Hematopoietic multipotent progenitor cell treated with erythropoietin and hydrocortisone succinate and interleukin-3 and kit ligand, for 4 days (in vitro differentiated cells): ENCODE measurements at places on chromosomes 1 and 21.

- DNase-seq = no peak
Observed at GRCh38 chr1:209791920-209792319, 7.6 kb upstream of the C1orf74 start.

GRCh38 chr1:22096036-22096435, 43.5 kb downstream of the CDC42 start:
- DNase-seq = no peak

DNA sequence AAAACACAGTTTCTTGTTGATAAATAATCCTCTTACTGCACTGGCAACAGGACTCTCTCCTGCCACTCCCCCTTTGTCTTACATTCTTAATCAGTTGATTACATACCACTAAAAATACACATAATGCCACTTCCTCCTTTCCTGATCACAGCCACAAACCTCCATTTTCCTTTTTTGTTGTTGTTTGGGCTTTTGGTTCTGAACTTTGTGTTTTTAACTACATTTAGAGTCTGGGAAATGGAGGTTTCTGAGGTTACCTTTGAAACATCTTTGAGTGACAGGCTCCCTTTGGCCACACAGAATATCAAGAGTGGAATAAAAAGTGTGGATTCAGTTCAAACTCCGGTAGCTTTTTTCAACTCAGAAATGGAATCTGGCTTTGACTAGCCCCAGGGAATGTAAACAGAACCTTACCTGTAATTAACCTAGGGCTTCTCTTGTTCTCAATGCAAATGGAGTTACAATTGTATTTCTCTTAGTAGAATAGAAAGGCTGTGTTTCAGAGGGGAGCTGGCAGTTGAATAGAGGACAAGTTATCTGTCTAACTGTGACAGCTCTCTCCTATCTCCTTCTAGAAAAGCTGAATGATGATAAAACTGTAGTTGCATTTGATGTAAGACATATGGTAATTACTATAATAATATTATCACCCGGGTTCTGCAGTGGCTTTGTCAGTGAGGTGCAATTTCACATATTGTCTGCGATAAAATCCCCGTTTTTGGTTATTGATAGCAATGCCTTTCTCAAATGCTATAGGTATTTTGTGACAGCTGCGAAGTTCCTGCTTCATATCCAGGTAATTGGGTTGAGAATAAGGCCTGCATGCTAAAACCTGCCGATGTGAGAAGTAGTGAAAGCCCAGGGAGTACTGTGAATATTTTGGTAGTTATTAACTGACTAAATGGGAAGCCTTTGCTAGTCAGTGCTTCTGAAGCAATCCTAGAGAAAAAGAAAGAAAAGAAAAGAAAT, 66.9 kb downstream of the ST6GALNAC5 start:
- peak; percentile 44 for DNase-seq

DNA sequence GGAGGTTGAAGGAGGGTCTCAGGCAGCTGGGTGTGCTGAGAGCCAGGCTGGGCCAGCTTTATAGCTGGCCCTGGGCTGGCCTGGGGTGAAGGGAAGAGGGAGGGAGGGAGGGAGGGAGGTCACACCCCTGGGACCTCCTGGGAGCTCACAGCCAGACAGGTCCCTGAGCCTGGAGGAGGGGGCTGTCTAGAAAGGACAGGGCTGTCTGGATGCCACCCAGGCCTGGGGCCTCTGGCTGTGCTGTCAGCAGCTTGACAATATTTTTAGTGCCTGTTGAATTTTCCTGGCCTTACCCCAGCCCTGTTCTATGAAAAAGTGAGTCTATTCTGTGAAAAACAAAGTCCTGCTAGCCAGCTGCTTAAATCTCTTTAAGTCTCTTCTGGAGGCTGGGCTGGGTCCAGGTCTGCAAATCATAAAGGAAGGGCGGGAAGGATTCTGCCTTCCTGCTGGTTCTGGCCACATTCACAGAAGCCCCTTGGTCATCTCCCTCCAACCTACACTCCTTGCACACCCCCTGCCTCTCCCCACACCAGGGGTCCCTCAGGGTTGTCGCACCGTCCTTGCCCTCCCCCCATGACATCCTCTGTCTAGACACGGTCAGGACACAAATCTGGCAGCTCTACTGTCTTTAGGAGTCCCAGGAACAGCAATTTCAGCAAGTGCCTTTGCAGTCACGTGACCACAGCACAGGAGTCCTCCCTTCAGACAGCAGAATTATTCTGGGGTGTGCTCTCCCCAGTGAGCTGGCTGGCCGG, at the start of gene LEFTY2:
LEFTY2 (minus strand) TSS at position 34 of the 755 bp plus-strand sequence. CDS start 80 bp downstream, outside the sequence.
- DNase-seq = no peak

- DNase-seq = no peak
Observed at GRCh38 chr1:57309630-57310029, 114.2 kb downstream of the DAB1 start.

DNA sequence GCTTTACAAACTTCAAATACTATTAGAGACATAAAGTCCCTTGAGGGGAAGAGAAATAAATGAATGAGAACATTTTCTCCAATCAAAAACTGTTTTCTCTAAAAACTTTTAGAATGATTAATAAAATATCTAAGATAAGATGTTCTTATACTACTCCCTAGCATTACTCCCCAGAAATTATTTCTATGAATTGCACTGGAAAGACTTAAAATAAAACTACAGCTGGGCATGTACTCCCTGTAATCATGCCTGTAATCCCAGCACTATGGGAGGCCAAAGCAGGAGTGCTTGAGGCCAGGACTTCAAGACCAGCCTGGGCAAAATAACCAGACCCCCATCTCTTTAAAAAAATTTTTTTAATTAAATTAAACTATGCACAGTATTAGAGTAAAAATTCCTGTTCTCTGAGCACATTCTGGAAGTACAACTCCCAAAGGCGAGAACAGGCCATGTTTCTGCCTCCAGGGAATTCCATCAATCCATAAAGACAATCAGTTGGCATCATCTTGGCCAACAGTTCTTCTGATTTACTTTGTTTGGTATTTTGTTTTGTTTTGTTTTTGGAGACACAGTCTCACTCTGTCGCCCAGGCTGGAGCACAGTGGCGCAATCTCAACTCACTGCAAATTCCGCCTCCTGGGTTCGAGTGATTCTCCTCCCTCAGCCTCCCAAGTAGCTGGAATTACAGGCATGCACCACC, 77.9 kb downstream of the TGFBR3 start:
- no peak for DNase-seq

- no peak for DNase-seq
Observed at GRCh38 chr1:232443372-232443771, 186.6 kb downstream of the SIPA1L2 start.

- DNase-seq = no peak
Observed at GRCh38 chr1:175968486-175969172, 225.2 kb upstream of the TNR start.

DNA sequence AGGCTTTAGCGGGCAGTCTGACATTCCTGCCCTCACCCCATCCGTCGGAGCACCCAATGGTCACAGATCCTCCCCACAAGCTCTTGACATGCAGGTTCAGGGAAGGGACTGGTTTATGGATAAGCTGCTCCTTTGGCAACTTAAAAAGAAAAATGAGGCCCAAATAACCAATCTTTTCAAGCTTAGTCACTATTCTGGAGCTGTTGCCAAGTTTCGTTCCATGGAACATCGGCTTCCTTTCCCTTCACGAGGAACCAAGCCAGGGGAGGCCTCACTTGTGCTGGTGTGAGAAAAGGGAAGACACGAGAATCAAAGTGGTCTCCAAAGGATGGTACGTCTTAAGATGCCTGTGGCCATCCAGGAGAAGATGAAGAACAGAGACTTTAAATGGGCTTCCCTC, 46.1 kb upstream of the LPAR3 start:
- DNase-seq = no peak

DNA sequence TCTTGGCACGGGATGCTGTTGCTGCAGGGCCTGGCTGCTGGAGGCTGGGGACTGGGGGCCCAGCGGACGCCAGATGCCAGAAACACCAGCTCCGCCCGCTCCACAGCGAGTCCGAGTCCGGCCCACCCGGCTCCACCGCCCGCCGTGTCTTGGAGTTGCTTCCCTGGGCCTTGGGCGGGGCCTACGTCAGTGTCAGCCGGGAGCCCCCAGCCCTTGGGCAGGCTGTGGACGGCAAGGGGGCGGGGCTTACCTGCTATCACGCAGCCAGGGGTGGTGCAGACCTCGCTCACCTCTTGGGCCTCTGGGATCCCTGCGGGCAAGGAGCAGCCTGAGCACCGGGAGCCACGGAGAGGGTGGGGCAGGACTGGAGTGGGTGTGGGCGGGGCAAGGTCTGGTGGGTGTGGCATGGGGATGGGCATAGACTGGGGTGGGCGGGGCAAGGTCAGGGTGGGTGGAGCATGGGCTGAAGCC, 21.8 kb downstream of the MMEL1 start:
- peak; percentile 55 for DNase-seq

GRCh38 chr1:185568155-185569123, 165.8 kb upstream of the HMCN1 start:
- peak; percentile 77 for DNase-seq

GRCh38 chr21:37074546-37074945, 1.5 kb downstream of the TTC3 start:
- no peak for DNase-seq

DNA sequence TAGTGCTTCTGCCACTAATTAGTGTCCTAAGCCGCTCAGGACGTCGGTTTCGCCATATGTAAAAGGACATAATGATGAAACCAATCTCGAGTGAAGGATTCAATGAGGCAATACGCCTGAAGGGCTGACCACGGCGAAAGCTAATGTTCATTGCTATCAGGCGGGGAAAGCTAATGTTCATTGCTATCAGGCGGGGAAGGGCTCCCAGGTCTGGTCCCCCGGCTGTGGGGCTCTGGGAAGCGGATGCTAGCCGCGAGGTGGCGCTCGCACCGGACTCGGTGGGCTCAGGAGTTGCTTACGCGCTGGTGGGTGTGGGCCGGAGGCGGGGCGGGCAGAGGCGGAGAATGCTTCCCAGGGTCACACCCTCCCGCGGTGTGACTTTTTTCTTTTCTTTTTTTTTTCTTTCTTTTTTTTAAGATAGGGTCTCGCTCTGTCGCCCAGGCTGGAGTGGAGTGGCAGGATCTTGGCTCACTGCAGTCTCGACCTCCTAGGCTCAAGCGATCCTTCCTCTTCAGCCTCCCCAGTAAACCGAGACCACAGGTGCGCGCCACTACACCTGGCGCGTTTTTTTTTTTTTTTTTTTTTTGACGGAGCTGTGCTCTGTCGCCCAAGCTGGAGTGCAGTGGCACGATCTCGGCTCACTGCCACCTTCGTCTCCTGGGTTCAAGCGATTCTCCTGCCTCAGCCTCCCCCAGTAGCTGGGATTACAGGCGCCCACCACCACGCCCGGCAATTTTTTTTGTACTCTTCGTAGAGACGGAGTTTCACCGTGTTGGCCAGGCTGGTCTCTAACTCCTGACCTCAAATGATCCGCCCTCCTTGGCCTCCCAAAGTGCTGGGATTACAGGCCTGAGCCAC, 1.1 kb upstream of the PEAR1 start:
- DNase-seq = peak; percentile 97

DNA sequence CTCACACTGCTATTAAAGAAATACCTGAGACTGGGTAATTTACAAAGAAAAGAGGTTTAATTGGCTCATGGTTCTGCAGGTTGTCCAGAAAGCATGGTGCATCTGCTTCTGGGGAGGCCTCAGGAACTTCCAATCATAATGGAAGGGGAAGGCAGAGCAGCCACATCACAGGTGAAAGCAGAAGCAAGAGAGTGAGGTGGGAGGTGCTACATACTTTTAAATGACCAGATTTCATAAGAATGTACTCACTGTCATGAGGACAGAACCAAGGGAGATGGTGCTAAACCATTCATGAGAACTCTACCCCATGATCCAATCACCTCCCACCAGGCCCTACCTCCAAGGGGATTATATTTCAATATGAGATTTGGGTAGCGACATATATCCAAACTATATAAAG, 55.7 kb downstream of the MRPL39 start:
- DNase-seq = no peak

DNA sequence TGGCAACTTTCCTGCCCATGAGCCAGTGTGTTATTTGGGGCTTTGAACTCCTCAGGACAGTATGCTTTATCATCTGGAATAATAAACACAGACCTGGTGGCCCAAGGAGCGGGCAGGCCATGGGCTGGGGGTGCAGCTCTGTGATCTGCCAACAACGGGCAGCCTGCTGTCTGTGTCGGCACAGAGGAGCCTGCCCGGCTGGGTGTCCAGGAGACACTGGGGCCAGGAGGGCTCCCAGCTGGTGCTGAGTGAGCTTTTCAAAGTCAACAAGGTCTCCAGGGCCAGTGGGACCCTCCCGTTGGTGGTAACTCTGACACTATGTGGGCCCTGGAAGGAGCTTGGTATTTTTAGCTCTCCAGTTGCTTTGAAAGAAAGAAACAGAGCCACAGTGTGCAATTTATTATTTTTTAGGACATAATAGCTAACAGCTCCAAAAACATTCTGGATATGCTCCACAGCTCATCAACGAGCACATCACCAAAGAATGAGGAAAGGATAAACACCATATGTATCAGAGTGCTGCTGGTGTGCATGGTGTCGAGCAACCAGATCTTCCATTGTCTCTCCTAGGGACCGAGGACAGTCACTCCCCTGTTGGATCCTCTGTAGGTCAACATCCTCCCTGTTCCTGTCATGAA, 488.7 kb upstream of the USP24 start:
- DNase-seq = no peak

- DNase-seq = no peak
Observed at GRCh38 chr1:245043611-245043940, 111.2 kb upstream of the KIF26B start.

GRCh38 chr1:205913451-205914154, 29.7 kb downstream of the SLC26A9 start:
- no peak for DNase-seq

- DNase-seq = no peak
Observed at GRCh38 chr1:170931650-170932049, 3.7 kb upstream of the MROH9 start.

DNA sequence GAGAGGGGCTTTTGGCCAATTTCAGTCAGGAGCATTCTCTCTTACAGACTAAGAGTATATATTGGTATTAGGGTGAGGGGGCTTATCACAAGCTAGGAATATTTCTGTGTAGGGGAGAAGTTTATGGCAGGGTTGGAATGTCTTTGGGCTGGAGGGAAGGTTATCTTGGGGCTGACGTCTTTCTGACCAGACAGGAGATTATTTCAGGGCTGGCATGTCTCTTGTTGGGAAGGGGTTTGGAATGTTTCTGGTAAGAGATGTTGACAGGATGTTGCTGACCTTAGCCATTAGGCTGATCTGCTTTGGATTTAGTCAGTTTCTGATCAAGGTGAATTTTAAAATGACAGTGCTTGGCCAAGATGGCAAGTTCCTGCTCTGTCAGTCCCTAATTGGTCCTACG, 17.8 kb upstream of the HSD3B1 start:
- no peak for DNase-seq

GRCh38 chr1:234585330-234586055, 24.5 kb downstream of the IRF2BP2 start:
- DNase-seq = no peak

GRCh38 chr1:48079096-48079495, 81.9 kb upstream of the TRABD2B start:
- DNase-seq = no peak

GRCh38 chr1:110677526-110677925, 2.8 kb upstream of the KCNA3 start:
- no peak for DNase-seq

DNA sequence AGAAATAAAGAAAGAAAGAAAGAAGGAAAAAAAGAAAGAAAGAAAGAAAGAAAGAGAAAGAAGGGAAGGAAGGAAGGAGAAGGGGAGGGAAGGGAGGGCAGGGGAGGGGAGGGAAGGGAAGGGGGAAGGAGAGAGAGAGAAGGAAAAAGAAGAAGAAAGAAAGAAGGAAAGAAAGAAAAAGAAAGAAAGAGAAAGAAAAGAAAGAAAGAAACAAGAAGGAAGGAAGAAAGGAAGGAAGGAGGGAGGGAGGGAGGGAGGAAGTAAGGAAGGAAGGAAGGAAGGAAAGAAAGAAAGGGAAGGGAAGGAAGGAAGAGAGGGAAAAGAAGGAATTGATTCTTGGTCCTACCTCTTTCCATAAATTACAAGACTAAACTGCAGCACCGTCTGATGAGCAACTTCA, 186.1 kb downstream of the URB2 start:
- DNase-seq = no peak
